ENCODE measurements at places on chromosomes 12 and 14.

GRCh38 chr14:99602054-99602787, 1.8 kb downstream of the CCDC85C start:
- no peak for DNase-seq

- no peak for DNase-seq
These were observed 17.6 kb downstream of the MON2 start for GRCh38 chr12:62484233-62484632.

GRCh38 chr12:48583728-48584127, 13.9 kb upstream of the LALBA start:
- DNase-seq: no peak

DNA sequence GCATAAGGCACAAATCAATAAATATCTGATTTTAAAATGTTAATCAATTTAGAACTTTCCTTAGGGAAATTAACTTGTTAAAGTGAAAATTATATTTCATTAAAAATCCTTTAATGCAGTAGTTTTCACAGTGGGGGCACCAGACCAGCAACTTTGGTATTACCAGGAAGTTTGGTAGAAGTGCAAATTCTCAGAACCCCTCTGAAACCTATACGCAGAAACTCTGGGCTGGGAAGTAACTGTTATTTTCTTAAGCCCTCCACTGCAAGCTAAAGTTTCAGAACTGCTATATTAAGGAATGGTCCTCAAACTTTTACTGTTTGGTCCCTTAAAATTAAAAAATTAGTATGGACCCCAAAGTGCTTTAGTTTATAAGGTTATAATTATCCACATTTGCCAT, 35.7 kb downstream of the GNPTAB start:
- DNase-seq: no peak

- DNase-seq: no peak
These were observed 83.7 kb upstream of the EGLN3 start for GRCh38 chr14:34034447-34035176.

- no peak for DNase-seq
These were observed 224.5 kb upstream of the PELI2 start for GRCh38 chr14:55893705-55894104.

DNA sequence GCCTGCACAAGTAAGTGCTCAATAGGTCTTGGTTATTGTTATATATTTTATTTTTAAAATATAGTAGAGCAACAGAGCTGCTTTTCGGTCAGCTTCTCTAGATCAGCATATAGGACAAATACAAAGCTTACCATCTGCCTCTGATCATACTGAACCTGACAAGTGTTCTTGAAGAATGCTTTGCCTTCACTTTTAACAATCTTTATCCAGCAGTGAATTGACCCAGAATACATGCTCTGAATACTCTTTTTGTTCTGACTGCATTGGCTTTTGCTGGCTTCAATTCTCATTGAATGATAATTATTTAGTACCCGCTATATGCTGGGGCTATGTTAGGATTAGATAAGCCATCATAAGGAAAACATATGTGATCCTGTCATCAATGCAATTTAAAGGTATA, 137.8 kb downstream of the DHRS2 start:
- no peak for DNase-seq

- no peak for DNase-seq
These were observed 34.6 kb downstream of the P2RX7 start for GRCh38 chr12:121167232-121167820.

GRCh38 chr14:69827560-69827959, 30.5 kb upstream of the SLC10A1 start:
- no peak for DNase-seq

DNA sequence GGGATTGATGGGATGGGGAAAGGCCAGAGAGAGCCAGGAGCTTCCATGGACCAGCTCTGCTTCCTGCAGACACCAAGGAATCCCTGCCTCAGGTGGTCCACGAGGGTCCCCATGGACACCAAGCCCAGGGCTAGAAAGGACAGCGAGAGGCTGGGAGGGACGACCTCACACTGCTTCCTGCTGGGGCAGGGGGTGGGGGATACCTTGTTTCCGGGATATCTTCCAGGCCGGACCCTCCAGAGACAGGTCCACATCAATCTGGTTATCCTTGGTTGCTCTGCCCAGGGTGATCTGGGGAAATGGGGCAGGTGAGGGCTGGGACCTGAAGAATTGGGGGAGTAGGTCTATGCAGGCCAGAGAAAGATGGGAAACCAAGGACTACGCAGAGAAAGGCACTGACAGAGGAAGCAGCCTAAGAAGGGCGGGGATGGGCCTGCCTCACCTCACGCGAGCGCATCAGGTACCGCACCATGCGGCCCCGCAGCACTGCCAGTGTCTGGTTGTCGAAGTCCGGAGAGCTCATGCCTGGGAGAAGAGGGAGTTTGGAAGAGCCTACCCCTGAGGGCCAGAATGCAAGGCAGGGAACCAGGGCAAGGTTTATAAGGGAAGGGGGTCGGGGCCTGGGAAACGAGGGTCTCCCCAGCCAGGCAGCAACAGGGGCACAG, 8.8 kb downstream of the MCRS1 start:
- DNase-seq: no peak

DNA sequence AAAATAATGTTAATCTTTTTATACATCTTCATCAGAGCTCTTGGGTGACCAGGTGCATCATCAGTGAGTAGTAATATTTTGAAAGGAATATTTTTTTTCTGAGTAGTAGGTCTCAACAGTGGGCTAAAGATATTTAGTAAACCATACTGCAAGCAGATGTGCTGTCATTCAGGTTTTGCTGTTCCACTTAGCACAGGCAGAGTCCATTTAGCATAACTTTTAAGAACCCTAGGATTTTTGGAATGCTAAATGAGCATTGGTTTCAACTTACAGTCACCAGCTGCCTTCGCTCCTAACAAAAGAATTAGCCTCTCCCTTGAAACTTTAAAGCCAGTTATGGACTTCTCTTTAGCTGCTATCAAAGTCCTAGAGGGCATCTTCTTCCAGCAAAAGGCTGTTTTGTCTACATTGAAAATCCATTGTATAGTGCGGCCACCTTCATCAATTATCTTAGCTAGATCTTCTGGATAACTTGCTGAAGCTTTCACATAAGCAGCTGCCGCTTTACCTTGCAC, 24.6 kb downstream of the RIMKLB start:
- DNase-seq: no peak

DNA sequence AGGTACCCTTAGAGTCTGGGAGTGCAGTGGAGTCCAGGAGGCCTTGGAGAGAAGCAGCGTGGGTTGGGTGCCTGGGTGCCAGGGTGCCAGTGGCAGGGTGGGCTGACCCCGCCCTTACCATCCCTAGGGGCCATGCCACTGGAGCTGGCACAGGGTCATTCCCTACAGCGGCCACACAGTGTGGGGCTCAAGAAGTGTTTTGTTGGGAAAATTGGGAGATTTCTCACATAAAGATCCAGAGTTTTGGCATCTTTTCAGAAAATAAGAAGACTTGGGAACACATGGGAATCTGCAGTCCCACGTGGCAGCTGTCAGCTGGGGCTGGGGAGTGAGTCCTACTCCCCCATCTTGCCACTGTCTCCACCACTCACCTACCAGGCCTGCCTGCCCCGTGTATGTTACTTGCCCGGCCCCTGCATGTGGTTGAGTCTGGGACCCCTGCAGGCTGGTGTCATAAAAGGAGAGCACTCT, 4.2 kb downstream of the VASH1 start:
- no peak for DNase-seq

GRCh38 chr12:64083285-64084210, 138.5 kb downstream of the KICS2 start:
- no peak for DNase-seq

- no peak for DNase-seq
These were observed 142.8 kb downstream of the LRFN5 start for GRCh38 chr14:41749429-41749828.

DNA sequence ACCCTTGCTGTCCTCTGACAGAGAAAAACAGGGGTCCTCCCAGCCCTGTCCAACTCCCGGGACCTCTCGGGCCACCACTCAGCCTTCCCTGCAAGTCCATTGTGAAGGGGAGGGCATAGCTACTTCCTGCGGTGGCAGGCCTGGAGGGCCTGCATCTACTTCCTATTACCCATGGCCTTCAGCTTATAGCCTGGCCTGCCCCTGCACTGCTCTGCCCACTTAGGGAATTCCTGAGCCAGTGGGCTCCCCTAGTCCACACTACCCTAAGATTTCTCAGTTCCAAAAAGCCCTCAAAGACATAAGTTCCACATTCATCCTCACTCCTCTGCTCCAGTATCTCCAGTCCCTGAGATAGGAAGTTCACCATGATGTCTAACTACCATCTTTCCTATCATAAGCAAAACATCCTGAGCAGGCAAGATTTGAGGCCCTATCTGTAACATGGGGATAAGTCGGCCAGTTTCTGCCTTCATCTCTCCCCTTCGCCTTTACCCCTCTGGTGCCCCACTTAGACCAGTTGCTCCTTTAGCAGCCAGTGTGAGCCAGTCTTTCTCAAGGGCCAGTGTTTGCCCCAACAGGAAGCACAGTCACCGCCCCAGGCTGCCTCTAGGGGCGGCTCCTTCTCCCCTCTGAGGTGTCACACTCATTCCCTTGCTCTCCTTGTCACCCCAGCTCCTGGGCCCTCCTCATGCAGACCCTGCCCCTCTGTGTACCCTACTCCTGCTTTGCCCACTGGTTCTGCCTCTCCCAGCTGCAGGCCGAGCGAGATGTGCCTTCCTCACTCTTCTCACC, 10.9 kb downstream of the HDAC7 start:
- no peak for DNase-seq

- peak; percentile 88 for DNase-seq
These were observed 4.4 kb upstream of the DNAJC22 start for GRCh38 chr12:49342066-49342913.

DNA sequence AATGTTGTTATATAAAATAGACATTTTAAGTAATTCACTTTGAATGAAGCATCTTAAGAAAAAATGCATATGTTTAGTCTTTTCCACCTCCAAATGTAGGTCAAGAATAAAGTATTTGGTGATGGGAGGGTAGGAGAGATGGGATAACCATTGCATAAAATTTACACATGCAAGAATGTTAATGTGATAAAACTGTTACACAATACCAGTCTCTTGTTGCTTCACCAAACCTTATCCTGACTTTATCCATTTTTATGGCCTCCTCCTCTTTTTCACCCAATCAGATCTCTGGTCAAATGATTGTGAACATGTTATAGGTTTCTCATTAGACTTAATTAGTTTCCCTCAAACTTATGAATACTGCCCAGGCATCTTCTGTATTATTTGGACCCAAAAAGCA, 994.5 kb upstream of the FLRT2 start:
- no peak for DNase-seq

DNA sequence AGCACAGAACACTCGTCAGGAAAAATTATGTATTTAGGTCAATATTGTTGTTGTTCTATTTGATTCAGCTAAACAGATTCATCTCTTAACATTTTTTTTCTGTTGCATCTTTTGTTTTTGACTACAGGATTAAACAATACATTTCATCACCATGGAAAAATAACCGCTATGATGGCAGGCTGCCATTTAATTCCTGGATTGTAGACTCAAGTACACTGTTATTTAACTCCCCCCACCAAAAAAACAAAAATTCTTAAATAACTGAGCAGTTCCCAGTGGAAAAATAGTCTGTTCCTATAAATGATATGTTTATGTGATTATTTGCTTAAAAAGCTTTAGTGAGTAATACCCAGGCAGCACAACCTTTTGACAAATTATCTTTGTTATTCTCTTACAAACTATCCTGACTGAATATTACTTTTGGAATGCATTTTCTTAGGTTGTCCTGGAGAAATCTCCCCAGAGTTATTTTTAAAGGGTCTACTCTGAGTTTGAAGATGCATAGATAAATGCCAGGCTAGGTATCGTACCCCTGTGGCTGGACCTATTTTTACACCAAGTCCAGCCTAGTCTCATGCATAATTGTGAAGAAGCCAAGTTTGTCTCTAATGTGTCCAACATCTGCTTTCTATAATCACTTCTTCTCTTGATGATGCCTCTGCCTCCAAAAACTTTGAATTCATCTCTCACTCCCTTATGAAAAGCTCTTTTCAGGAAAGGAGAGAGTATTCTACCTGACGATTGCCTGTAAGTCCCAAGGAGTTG, 3.7 kb downstream of the KERA start:
- no peak for DNase-seq

- no peak for DNase-seq
These were observed 19.7 kb downstream of the FOS start for GRCh38 chr14:75298187-75298965.

- DNase-seq: no peak
These were observed 69.3 kb downstream of the PRKD1 start for GRCh38 chr14:29858299-29858698.

- no peak for DNase-seq
These were observed 102.6 kb downstream of the RIN3 start for GRCh38 chr14:92616178-92616577.

DNA sequence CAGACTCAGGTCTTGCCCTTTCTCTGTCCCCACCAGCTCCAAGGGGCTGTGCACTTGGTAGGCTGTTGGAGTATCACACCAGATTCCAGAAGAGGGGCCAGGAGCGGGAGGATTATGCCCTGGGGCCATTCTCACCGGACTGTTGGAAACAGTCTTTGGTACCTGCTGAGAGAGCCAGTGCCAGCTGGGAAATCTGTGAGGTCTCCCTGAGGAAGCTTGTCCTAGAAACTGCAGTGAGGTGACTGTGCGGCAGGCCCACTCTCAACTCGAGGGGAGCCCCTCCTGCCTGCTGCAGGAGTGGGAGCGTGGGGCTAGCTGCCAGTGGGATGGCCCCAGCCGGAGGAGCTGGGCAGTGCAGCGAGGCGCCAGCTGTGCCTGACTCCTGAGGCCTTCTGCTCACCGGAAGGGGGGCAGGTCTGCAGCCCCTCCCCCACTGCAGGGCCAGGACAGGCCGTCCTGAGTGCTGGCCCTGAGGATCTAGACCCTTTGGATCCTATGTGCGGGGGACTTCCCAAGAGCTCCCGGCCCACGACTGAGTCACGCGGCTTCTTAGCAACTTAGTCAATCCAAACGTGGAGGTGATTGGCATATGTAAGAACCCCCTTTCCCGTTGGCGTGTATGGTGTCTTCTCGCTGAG, 295.2 kb downstream of the CACNA1C start:
- DNase-seq: no peak

DNA sequence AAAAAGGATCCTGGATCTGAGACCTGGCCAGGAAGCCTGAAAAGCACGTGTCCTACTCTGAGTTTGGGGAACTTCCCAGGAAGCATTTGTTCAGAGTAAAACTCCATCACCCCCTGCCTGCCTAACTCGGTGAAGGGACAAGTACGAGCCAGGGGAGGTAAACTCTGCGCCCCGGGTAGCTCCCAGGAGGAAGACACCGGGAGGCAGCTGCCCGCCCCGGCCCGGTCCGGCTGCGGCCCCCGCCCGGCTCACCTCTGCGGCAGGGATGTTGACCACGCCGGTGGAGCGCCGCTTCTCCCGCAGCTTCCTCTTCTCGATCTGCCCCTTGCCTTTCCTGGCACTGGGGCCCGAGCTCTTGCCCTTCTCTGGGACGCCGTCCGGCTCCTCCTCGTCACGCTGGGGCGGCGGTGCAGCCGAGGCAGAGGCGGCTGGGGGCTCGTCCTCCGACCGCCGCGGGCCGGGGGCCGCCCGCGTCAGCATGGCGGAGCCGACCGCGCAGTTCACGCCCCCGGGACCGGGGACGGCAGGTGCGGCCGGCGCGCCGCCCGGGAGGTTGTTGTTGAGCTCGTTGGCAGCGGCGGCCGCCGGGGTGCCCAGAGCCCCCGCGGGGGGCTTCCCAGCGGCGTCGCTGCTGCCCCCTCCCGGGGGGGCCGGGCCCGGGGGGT, 1.2 kb downstream of the PAWR start:
- DNase-seq: peak; percentile 28

GRCh38 chr12:100656856-100657255, 83.4 kb downstream of the GAS2L3 start:
- no peak for DNase-seq
